ENCODE measurements at places on chromosomes 1 and 21.

GRCh38 chr1:100955322-100955721, 59.4 kb downstream of the SLC30A7 start:
- DNase-seq: no peak

- no peak for DNase-seq
Observed at GRCh38 chr1:159879136-159879535, 16.7 kb upstream of the VSIG8 start.

DNA sequence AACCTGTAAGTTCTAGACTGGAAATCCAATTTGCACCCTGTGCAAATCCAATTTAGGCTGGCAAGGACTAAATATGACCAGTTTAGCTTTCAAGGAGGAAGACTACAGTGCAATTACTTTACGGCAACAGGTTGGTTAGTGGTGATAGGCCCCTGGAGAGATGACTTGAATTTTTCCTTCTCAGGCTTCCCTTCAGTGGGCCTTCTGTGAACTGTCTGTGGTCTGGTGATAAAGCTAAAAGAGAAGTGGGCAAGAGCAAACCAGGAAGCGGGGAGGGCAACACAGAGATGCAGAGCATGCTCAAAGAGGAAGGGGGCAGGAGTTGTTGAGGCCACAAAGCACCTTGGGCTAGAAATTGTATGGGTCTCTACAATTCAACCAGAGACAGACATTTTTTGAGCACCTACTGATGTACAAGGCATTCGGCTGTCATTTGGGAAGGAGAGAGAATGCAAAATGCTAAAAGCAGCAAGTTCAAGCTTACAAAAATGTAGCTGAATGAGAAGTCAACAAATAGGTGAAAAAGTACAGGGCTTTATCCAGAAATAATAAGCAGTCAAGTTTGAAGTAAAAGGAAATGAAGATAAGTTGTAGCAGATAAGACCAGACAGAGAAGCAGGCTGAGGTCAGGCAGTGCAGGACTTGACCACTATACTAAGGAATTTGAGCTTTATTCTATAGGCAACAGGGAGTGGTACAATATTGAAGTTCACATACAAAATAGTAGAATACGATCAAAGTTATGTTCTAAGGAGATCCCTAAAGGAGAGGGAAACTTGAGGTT, 23.9 kb downstream of the INPP5B start:
- no peak for DNase-seq

DNA sequence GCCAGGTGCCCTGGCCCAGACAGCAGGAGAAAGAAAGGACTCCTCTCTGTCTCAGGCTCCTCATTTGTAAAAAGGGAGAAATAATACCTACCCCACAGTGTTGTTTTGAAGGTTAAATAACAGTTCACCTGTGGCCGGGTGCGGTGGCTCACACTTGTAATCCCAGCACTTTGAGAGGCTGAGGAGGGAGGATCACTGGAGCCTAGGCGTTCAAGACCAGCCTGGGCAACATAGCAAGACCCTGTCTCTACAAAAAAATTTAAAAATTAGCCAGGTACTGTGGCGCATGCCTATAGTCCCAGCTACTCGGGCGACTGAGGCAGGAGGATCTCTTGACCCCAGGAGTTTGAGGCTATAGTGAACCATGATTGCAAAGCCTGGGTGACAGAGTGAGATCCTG, 2.5 kb upstream of the TMEM200B start:
- no peak for DNase-seq

GRCh38 chr21:34801519-34802132, 132.8 kb downstream of the CLIC6 start:
- DNase-seq: peak; percentile 43

DNA sequence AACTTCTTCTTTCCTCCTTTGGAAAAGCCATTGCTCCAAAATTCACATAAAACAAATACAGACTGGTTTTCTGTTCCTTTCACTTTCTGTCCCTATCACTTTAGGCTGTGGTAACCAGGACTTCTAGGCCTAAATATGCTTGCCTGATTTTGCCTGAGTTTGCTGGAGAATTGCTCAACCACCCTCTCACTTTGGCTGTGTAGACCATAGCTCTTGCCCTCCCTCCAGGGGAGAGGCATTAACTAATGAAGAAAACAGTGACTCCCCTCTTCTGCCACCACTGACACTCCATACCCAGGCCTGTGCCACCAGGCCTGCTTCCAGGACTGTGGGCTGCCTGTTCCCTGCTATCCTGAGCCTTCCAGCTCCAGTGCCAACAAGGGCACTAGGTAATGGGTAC, 163.5 kb downstream of the TOMM20 start:
- DNase-seq: no peak

GRCh38 chr21:44817506-44817880, 369 bp downstream of the SUMO3 start:
- peak; percentile 93 for DNase-seq

GRCh38 chr1:248817065-248817464, 8.7 kb downstream of the SH3BP5L start:
- no peak for DNase-seq

- DNase-seq: no peak
Observed at GRCh38 chr1:38662126-38662525, 197.4 kb downstream of the RRAGC start.

GRCh38 chr1:67879485-67879884, 46.2 kb upstream of the GNG12 start:
- DNase-seq: no peak

DNA sequence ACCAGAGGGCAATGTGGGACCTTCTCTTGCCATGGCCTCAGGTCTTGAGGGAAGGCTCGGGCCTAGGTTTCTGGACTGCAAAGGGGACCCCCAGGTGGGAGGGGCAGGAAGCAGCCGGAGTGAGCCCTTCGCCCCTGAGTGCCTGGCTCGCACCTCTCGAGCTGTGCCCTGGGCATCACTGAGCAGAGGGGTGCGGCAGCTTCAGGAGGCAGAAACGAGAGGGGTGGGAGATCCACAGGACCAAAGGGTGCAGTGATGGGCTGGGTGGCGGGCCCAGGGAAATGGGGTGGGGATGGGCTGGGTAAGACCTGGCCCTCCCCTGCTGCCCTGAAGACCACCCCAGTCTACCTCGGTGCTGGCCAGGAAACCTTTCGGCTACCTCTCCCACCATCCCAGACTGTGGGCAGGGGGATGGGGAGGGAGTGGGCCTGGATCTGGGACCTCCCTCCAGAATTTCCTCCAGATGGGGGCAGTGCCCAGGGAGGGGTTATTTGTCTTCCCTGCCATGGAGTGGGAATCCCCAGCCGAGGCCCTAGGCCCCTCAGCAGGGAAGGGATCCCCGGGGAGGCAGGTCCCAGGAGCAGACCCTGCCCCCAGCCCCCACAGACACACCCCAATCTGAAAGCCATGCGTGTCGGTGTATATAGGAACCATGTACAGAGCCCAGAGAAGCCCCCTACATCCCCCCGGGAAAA, 21.3 kb downstream of the A3GALT2 start:
- DNase-seq: no peak
